ENCODE measurements at places on chromosomes 3 and 15.

DNA sequence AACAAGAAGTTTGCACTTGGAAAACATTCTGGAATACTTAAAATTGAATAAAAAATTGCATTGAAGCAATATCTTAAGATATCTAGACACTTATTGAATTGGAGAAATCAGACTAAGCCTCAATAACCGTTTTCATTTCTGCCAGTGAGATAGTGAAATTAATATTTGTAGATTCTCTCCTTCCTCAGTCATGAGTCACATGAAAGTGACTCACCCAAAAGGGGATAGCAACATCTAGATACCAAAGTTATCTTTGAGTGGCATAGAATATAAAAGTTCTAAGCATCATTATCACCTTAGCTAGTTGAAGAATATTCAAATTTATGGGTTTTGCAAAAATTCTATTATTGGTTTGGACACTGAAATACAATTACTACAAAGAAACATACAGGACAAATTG lies 614.8 kb upstream of the ZNF717 start:
- no peak for DNase-seq

DNA sequence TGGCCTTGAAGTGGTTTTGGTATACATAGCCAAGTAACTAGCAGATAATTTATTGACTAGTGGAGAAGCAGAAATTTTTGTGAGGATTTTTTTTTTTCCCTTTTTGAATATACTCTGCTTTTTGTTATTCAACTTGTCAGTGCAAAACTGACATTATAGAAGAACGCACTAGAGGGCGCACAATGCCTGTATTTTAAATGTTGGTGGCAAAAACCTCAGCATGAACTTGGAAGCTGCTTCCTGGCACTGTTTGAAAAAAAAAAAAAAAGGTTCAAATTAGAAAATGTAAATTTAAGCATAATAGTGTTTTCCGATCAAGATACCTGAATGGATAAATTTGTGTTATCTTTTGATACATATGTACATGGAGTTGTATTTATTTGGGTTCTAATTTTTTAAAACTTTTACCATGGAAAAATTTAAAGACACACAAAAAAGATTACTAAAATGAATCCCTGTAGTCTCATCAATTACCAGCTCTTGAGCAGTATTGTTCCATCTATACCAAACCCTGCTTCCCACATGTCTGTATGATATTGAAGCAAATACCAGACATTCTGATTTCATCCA lies 56.0 kb downstream of the SLC25A26 start:
- peak; percentile 6 for DNase-seq

- DNase-seq = no peak
These were observed 38.6 kb downstream of the TRPM1 start for GRCh38 chr15:31062911-31063310.

- DNase-seq = no peak
These were observed 273.3 kb downstream of the NSUN3 start for GRCh38 chr3:94336046-94336753.
